ENCODE measurements at places on chromosomes 5 and 9.

- DNase-seq: no peak
Observed at GRCh38 chr5:180592176-180592575, 877 bp upstream of the SCGB3A1 start.

DNA sequence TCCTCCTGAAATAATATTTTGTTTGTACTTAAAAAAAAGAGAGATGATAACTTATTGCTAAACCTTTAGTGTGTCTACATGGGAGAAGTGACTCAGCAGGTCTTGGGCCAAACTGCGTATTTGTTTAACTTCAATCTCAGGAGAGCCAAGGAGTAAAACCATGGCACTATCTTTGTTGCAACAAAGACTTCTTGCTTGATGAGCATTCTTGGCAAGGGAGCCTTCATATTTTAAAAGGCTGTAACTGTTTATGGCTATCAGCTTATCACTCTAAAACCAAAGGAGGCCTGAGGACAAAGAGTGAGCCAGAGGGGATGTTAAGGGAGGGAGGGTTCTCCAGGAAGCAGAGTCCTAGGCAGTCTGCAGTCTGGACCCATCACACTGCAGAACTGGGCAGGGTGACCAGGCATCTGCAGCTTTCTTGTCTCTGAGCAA is 216.2 kb upstream of the S1PR3 start:
- no peak for DNase-seq

DNA sequence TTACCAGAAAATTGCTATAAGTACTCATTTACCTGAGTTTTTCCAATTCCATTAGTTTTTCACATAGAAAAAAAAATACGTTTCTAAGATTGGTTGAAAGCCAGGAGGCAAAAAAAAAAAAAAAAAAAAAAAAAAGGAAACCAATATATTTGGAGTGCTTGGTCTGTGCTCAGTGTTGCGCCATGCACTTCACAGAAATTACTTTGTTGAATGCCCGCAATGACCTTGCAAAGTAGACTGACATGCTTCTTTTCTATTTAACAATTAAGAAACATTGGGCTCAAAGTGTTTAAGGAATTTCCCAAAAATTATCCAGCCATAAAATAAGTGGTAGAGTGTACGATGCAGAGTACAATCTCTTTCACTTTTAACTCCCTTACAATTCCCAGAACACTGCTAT is 65.2 kb upstream of the PAPPA start:
- DNase-seq: peak; percentile 58

- no peak for DNase-seq
Observed at GRCh38 chr9:89808076-89808755, 203.4 kb downstream of the GADD45G start.

- DNase-seq: no peak
Observed at GRCh38 chr5:159156426-159157238, 52.7 kb downstream of the RNF145 start.

Measured in upper lobe of left lung (tissue), 6 donors.